ENCODE measurements at places on chromosomes 2 and 18.
A peak's percentile ranks its signal among the peaks of the same experiment; 100 is the strongest.

- DNase-seq: no peak
Measured at GRCh38 chr2:168884975-168885374, 5.3 kb downstream of the SPC25 start.

DNA sequence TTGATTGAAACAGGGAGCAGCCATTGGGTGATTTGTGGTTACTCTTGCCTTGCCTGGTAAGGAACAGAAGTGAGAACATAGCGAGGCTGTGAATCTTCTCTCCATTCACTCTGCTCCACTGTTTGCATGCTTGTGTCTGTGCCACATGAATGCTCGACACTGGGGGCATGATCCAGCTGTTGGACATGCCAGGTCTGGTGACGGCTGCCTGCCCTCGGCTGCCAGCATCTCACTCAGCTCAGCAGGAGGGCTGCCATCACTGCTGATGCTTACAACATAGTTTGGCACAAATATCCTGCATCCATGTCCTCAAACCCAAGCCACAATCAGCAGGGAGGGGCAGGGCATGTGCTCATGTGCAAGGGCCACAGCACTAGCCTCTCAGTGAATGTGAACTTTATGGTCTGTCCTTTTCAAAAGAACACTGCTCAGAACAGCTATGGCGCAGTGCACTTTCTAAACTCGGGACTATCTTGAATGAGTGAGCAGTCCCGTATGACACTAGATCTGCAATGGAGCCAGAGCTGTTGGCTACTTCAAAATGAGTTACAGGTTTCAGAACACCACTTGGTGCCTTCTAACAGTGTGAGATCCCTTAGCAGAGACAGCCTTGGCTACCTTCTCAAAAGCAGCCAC is 126.3 kb downstream of the NRP2 start:
- DNase-seq: no peak

GRCh38 chr2:9778012-9778411 is 65.3 kb upstream of the TAF1B start:
- no peak for DNase-seq

GRCh38 chr2:24973812-24974211 is 2.1 kb upstream of the DNAJC27 start:
- DNase-seq: no peak

DNA sequence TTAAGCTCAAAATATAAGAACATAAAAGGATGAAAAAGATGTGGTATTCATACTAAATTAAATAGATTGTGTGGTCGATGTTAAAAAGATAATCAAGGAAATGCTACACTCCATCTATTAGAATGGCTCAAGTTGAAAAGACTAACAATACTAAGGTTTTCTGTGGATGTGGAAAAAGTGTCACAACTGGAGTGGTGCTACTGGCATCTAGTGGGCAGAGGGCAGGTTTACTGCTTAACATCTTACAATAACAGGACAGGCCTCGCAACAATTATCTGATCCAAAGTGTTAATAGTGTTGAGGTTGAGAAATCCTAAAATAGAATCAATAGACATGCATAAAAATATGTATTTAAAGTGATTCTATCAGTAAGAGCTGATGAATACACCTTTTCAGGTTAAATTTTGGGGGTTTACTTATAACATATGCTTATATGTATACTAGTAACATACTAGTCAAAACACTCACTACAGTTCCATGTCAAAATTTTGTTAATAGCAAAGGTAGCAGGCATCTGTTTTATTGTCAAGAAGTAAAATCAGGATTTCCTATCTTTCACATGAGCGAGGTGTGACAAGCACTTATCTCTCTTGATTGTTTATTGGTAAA is 91.5 kb upstream of the TMEFF2 start:
- peak; percentile 33 for DNase-seq

GRCh38 chr2:70956141-70956540 is 20.4 kb downstream of the ATP6V1B1 start:
- no peak for DNase-seq

GRCh38 chr2:36664696-36665076 is 31.8 kb upstream of the VIT start:
- no peak for DNase-seq

DNA sequence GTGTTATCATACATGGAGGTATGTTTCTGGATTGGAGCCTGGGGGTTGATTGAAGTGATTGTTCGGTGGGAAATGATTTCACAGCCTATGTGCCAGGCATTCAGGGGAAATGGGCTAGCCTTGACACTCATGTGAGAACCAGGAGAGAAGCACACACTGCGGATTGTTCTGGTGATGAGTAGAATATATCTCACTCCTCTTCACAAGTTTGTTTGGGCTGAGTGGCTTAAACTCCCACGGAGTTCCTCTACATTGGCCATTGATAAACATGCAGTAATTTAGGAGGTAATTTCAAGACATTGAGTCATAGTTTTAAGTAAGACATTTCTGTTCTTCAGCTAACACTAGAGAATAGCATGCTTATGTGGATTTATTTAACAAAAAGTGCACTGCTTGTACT is 498.9 kb upstream of the NETO1 start:
- no peak for DNase-seq
